ENCODE measurements at places on chromosomes 4 and X.

DNA sequence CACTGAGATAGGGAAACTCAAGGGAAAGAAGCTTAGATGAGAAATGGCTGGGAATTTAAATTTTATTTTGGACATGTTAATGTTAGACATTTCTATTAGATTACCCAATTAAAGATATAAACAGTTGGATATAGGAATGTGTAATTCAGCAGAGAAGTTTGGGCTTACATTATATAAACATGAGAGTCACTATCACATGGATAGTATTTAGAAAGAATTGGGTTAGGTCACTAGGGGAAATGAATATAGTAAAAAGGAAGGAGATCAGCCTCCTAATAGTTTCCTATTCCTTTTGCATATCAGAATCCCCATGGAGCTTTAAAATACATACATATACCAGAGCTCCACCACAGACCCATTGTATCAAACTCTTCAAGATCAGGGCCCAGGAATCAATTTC is 19.6 kb upstream of the CXCL5 start:
- no peak for DNase-seq

- DNase-seq: no peak
These were observed at the start of gene FOXP3 for GRCh38 chrX:49264460-49264859. FOXP3 (minus strand) TSS chrX:49264710; CDS start chrX:49258505, 6,205 bp downstream.

DNA sequence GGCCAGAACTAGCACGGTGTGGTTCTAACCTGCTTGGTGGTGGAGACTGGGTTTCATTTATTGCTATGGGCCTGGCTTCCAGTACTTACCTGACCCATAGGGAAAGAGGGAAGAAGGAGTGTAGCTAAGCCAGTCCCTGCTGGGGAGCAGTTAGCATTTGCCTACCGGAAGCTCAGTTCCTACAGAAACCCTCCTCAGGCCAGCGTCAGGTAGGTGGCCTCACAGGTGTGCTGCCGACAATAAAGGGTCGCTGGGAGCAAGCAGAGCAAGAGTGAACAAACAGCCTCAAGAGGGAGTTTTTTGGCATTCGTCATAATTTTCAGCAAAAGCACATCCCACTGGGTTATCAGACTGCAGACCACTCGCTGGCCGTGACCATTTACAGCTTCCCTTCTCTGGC is 740.6 kb upstream of the TENM3 start:
- DNase-seq: no peak

DNA sequence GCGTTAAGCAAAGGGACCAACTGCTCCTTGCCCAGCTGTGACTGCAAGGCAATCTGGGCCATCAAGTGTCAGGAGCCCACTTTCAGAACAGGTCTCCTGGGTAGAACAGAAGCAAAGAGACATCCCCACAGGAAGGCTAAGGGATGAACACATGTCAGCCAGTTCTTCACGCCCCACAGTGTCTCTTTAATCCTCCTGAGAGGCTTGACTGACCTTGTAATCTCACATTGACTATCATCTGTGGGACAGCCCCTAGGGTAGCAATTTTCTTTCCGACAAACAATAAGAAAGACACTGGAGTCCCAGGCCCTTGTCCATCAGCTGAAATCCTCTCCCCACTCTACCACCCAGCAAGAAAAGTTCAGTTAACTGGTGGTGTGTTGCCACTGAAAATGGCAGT is 1.0 kb downstream of the CHRDL1 start:
- no peak for DNase-seq

All from fibroblast of skin of right quadriceps (primary cell).